NCI-H2081 treated with DMSO at 0.1 percent for 48 hours (cell line): ENCODE measurements at places on chromosomes 2 and 18.

DNA sequence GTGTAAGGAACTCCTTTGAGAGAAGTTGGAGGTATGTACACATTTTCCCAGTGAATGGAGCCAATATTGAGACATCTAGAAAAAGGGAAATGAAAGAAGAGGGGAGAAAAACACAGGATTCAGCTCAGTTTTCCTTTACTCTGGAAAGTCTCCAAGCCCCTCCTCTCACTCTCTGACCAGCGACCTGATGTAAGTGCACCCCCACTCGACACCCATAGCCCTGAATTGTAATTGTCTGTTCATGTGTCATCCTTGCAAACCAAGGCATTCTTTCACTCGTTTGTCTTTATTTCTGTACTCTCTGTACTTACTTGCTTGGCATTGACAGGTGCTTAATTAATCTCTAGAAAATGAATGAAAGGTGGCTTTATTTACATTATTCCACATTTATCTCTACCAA is 55.7 kb upstream of the CTAGE1 start:
- no peak for DNase-seq

DNA sequence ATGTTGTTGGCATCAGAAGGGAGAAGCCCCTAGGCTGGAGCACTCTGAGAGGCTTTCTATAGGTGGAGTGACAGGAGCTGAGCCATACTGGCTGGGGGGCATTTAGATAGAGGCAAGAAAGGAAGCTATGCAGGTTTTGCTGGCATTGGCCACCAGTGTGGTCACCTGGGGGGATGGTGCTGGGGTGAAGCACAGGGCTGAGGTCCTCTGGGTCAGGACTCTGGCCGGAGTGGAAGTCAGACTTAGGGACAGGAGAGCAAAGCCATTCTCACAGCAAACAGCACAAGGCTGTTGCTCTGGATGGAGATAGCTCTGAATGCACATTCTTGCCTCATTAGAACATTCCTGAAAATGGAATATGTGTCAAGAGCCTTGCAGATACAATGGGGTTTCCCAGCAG is 47.4 kb downstream of the NTSR2 start:
- DNase-seq: no peak

GRCh38 chr2:72999729-73000725 is 71.5 kb downstream of the SFXN5 start:
- no peak for DNase-seq

DNA sequence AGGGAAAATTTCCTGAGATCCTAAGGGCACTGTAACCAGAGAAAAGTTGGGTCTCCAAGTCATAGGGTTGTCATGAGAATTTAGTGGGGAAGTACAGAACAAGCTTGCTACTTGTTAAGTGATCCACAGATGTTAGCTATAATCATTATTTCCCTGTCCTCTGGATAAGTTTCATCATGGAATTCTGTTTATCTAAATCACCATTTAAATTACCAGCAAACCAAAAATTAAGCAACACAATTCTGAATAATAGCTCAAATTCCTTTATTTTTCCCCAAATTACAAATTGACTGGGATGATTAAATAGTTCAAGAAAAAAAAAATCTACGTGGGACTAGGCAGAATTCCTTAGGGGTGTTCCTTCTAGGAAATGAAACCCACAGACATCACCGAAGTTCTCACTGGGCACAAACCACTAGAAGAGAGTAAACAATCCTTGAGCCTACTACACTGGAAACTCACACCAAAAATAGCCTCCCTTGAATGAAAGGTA is 159.5 kb downstream of the COL6A3 start:
- DNase-seq: no peak
